Activated T-helper 1 cell treated with anti-CD3 and anti-CD28 coated beads, Interleukin-2, amount 50 U/mL, for 16 hours (primary cell): ENCODE measurements at places on chromosomes 3 and 15.

DNA sequence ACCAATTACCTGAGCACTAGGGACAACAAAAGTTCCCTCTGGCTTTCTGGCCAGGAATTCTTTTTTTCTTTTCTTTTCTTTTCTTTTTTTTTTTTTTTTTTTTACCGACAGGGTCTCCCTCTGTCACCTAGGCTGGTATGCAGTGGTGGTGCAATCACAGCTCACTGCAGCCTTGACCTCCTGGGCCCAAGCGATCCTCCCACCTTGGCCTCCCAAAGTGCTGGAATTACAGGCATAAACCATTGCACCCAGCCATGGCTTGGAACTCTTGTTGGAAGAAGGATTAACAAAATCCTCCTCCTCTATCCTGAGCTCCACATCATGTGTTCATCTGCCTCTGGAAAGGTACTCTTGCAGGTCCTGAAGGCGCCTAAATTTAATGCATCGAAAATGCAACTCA, 2.9 kb upstream of the LTF start:
- no peak for DNase-seq

DNA sequence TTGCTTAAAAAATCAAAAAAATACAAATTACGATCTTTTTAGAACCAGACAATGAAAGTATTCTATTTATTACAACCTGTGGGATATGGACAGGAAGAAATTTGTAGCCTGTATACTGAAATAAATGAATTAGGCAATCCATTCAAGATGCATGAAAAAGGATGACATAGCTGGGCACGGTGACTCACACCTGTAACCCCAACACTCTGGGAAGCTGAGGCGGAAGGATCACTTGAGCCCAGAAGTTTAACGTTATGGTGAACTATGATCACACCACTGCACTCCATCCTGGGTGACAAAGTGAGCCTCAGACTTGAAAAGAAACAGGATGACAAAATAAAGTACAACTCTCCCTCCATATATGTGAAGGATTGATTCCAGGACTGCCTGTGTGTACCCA, 74.1 kb downstream of the MSL2 start:
- DNase-seq: no peak

DNA sequence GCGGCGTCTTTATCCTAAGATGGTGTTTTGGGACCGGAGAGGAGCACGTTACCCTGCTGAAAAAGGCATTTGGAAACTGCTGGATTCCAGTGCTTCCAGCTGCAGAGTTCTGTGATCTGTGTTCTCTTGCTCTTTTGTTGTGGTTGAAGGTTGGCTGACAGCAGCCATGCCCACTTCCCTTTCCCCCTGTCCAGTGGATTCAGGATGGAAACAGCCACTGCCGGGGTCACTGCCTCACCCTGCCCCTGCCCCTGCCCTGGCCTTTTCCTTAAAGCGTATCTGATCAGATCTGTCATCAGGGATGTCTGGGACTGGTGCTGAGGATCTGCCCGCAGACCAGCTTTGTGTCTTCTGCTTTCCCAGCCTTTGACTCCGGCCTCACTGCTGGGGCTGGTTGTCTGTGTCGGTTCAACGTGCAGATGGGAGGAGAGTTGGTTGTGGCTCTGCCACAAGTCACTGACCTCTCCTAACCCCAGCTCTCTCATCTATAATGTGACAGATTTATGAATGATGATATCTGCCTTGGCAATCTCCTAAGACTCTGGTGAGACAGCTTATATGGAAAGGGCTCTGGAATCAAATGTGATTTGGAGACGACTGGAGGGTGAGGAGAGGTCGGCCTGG, 219.4 kb upstream of the BHLHE40 start:
- DNase-seq: no peak

- no peak for DNase-seq
Measured at GRCh38 chr15:92845126-92845508, 55.0 kb upstream of the CHD2 start.

DNA sequence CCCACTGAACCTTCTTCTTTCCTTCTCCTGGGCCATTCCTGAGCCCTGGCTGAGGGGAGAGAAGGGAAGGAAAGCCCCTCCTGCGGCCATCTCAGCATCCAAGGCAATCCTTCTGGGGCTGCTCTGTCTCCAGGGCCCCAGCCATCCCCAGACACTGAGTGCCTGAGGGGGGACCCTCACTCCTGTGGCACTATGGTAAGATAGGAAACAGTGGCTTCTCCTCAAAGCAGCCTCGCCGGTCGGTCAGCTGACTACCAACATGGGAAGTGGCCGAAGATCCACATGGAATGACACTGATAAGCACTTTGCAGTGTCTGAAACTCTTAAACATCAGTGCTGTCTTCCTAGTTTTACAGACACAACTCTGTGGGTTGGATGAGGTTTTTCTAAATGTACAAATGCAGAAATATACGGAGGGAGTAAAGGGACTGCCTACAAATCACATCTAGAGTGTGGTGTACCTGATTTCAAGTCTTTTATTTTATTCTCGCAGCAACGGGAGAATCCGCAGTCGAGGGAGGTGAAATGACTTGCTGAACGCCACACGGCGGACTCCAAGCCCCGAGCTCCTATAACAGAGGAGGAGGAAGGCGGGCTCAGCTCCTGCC, 973 bp upstream of the ITPKA start:
- no peak for DNase-seq

DNA sequence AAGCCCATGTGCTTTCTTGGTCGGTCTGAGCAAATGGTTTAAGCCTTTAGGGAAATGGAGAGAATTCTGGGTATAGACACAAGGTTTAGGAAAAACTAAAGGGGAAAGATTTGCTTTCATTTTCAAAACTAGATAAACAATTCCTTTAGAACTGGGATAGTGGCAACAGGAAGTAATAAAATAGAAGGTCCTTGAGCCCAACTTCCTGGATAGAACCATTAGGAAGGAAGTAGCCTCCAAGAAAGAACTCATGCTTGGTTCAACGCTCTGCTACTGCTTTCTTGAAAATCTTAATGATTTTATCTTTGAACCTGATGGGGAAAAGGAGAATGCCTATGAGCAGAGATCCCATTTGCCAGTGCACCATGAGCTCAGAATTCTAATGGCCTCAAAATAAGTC, 147.0 kb upstream of the THRB start:
- no peak for DNase-seq

- no peak for DNase-seq
Measured at GRCh38 chr15:47473106-47473725, 244.1 kb upstream of the SEMA6D start.

GRCh38 chr3:42668793-42669217, 15.3 kb downstream of the ZBTB47 start:
- DNase-seq: no peak

- no peak for DNase-seq
Measured at GRCh38 chr15:53437985-53438841, 321.2 kb downstream of the WDR72 start.

- DNase-seq: no peak
Measured at GRCh38 chr3:148789146-148789545, 38.5 kb upstream of the CPB1 start.

GRCh38 chr3:70990723-70991122, 592.8 kb downstream of the FOXP1 start:
- no peak for DNase-seq

DNA sequence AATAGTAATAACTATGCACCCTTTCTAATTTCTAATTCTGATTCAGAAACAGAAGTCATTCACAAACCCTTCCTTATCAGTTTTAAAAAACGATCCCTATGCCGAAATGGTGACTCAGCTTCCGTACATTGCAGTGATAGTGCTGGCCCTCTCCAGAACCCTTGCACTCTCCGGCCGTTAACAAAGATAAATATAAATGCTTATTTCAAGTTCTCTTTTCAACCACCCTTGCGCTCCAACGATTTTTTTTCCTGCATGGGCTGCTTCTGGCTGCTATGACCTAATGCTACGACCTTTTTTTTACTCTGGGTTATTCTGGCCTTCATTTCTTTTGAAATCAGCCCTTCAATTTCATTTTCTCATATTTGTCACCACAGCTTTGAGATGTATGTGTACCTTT, 646.2 kb downstream of the NTRK3 start:
- DNase-seq: no peak

DNA sequence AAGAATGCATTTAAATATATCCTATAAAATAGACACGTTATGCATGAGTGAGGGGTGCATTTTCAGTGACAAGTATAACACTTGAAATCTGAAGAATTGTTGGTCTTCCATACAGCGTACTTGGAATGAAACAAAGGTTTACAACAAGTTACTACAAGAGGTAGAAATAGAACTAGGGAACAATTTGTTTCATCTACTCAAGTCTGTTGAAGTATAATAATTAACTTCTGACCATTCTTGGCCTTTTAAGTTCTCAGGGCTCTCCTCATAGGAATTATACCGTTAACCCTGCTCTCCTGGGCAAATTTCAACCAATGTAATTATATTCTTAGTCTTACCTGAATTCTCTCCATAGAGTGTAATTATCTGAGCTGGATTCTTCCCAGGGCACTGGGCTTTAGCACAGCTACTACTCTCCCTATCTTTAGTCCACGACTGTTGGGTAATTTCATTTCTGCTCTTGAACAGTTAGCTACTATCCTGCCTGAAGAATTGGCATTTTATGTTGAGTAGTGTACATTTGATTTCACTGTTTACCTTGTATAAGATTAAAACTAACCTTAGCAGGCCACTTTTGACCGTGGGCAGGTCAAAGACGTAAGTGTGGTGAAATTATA, 100.6 kb downstream of the UBE2E2 start:
- no peak for DNase-seq

DNA sequence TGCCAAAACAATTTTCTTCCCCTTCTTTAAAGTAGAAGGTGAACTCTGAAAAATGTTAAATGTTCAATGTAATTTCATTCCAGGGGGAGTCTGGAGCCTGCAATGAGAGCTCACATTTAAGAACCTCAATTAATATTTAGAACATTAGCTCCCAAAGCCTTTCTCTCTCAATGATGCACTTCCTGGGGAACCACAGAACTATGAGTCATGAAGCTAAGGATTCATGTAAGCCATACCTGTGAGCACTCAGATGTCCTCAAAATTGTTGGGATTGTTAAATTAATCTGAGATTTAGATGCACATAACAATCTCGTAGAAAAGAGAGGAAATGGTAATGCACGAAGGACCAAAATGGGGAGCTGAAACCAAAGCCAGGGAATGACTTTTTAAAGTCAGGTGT, 244.2 kb upstream of the LRIG1 start:
- DNase-seq: no peak

DNA sequence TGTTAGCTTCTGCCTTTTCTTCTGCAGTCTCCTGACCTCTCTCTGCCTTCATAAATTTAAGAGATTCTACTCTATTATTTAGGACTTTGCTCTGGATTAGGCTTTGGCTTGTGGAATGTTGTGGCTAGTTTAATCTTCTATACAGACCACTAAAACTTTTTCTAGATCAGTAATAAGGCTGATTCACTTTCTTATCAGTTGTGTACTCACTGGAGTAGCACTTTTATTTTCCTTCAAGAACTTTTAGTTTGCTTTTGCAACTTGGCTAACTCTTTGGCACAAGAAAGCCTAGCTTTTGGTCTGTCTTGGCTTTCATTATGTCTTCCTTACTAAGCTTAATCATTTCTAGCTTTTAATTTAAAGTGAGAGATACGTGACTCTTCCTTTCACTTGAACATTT, 265.5 kb upstream of the TBC1D5 start:
- no peak for DNase-seq

DNA sequence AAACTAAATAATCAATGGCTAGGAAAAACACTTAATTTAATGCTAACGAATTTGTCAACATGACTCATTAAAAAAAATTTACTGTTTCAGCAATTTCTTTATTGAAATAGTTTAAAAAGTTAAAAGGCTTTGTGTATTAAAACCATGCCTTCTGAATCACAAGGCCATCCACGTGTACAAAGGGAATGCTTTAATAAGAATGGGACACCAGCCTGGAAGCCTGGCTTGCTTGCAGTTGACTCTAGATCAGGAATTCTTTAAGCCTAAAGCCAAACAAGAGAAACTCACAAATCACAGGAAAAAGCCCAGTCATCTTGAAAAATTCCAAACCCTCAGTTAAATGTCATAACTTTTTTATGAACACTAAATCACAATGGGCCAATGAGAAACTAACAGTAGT, 137.6 kb downstream of the PEAK1 start:
- no peak for DNase-seq

GRCh38 chr3:34200576-34200975, 402.1 kb downstream of the PDCD6IP start:
- no peak for DNase-seq

- DNase-seq: no peak
Measured at GRCh38 chr15:50432230-50432629, 8.0 kb downstream of the USP8 start.

DNA sequence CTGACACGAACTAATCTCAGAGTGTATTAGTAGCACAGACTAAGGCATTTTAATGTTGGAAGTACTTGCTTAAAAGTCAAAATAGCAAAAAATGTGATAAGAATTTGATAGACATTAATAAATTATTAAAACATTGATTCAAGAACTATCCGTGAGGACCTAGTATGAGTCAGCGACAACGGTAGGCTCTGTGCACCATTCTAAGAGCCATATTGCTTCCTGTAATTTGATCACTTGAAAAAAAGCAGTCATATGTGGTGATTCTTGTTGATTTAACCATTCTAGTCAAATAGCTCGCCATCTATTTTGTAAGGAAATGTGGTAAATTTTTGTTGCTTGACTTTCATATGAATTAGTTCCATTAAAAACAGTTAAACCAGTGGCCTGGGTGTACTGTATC, 534.9 kb upstream of the ARRDC4 start:
- no peak for DNase-seq

GRCh38 chr3:173266441-173266840, 125.4 kb upstream of the SPATA16 start:
- no peak for DNase-seq

DNA sequence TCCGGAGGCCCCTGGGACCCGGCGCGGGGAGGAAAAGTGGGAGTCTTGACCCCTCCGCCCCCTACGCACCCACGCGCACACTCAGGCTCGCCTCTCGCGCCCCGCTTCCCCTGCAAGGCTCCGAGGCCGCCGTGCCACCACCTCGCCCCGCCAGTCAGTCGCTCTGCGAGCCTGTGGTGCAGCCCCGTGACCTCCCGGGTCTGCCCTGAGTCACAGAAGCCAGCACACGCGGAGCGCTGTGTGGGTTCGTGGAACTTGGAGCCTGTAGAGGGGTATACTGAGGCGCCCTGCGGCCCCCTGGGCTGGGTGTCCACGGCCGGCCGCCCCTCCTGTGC, 380 bp upstream of the ALS2CL start:
- no peak for DNase-seq

- DNase-seq: no peak
Measured at GRCh38 chr3:113712129-113712528, 15.7 kb upstream of the USF3 start.

- no peak for DNase-seq
Measured at GRCh38 chr3:187447737-187448136, 79.6 kb downstream of the RTP4 start.

DNA sequence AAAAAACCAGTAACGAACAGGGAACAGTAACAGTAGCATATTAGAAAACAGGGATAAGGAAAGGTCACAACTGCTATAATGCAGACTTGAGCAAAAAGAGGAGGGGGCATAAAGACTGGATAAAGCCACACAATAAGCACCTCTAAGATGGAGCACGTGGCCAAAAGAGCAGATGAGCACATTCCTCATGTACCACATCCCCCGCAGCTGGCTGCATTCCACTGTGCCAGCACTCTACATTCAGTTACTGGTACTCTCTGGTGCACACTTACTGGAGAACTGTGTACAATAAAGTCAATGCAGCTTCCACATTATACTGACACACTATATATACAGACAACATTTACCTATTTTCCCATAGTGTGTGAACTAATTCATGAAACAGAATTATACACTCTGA, 64.7 kb downstream of the UBE3A start:
- DNase-seq: no peak

GRCh38 chr3:25433106-25433505, 5.0 kb downstream of the RARB start:
- no peak for DNase-seq
